ENCODE measurements at places on chromosomes 1 and 21.

DNA sequence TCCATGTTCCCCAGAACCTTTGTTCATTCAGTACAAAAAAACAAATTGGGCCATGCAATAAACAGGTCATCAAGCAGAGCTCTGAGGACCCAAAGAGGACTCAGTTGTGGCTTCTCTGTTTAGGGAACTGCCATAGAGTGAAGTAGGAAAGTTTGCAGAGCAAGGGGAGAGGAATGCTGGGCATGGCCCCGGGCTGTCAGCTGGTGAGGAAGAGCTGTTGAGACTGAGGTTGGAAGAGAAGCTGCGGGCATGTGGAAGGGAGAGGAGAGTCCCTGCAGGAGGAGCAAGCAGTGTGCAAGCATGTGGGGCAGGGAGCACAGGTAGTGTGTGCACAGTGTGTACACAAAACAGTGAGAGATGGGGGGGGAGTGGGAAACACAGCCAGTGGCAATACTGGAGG is 71.8 kb downstream of the NTPCR start:
- DNase-seq: no peak

DNA sequence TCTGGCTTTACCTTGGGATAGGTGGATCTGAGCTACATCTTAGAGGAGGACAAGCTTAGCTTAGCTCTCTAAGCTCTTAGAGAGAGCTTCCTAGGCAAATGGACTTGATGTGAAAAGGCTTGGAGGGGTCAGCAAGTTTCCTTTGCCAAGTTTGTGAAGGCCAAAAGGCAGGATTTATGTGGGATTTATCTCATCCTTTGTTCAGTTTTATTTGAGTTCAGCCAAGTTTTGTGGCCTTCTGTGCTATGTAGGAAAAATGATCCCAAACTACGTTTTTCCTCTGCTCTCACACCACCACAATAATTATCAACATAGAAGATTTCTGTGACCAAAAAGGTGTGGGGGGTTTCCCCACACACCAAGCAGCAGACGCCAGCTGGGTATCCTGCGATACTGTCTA is 26.0 kb upstream of the RNF11 start:
- no peak for DNase-seq

GRCh38 chr1:201709564-201710295 is 119.2 kb upstream of the IPO9 start:
- peak; percentile 84 for DNase-seq

DNA sequence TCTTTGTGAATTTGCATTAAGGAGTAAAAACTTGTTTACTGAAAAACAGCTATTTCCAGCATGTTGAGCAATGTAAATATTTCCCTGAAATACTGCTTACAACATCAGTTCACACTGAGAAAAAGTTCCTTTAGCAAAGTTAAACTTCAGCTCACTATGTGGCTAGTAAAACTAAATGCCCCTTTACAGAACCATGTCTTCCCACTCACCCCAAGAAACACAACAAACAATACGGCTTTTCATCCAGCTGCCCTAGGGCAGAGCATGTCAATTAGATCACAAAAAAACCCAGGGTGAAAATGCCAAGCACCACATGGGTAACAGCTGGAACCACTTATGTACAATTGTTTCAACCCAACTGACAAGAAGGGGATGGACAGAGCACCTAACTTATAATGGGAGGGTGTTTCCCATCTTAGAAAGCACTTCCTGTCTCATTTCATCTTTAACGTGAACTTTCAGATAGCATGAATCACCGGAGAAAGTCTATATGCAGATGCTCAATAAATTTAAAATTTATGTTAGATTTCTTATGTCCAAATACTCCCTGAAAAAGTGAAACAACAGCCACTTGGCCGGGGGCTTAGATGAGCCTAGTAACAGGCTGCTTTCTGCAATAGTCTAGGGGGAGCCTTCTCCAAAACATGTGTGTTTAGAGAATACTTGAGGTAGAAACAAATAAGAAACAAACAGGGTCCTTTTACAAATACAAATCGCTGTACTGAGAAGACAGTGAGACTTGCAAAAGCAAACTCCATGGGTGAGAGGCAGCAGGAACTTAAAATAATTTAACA is 6.6 kb downstream of the NID1 start:
- no peak for DNase-seq

DNA sequence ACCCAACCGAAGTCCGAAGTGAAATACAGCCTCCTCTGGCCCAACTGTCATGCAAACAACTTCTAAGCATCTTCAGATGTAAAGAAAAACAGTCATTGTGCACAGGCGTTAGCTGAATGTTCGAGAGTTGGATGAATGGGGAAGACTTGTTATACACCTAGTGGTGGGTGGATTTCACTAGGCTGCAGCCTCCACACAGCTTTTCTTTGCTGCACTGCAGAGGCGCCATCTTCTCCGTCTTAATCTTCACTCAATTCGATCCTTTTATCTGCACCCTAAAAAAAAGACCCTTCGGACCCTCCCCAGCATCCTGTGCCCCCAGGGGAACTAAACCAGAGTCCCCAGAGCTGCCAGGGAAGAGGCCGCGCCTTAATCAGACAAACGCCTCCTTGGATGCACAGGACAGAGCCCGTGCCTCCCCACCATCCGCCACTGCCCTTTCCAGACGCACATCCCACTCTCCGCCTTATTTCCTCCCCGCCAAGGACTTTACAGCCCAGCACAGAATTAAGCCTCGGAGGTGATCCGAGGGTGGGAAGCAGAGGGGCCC is 1.4 kb downstream of the APP start:
- DNase-seq: no peak

DNA sequence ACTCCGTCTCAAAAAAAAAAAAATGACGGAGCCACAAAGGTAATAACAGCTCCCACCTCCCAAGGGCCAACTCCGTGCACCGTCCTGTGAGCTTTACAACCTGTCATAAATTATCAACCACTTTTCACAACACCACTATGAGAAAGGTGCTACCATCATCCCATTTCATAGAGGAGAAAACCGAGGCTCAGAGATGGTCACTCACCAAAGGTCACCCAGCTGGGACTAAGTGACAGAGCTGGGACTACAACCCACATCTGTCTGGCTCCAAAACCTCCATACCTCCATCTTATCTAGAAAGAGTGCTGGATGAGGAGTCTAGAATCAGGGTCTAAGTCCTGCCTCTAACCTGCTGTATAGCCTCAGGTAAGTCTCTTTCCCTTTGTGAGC is 43.6 kb upstream of the ECE1 start:
- no peak for DNase-seq

All from cardiac septum (tissue), 1 donor.